Mammary epithelial cell (primary cell): ENCODE measurements at places on chromosomes 1 and 21. TPM values are rescaled to one million over a fixed set of nuclear protein-coding genes. Genes with fewer than 3 reads are reported as not detected.
A peak's percentile ranks its signal among the peaks of the same experiment; 100 is the strongest.

DNA sequence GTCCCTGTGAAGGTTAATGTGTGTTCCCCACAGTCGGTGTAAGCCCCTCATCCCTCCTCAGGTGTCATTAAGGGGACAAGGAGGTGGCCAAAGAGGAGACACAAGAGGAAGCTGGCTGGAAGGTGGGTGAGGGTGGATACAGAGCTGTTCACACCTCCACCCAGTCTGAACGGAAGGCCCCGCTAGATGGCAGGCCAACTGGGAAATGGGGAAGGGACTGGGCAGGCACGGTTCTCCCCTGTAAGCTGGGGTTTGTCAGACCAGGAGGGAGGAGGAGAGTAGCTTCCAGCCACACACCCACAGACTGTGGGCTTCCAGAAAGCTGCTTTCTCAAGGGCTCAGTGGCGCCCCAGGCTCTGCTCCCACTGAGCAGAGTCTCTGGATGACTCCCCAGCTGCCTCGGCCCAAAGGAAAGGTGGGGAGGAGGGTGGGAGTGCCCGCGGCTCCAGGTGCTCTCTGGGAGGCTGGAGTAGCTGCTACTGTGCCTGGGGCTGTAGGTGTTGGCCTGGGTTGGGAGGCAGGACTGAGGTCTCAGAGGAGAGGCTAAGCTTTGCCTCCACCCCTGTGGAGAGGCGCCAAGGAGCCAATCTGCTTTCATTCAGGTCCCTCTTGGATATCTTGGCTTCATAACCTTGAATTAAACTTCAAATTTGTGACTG is 41.2 kb downstream of the PCP4 start:
- DNase-seq, result no peak

DNA sequence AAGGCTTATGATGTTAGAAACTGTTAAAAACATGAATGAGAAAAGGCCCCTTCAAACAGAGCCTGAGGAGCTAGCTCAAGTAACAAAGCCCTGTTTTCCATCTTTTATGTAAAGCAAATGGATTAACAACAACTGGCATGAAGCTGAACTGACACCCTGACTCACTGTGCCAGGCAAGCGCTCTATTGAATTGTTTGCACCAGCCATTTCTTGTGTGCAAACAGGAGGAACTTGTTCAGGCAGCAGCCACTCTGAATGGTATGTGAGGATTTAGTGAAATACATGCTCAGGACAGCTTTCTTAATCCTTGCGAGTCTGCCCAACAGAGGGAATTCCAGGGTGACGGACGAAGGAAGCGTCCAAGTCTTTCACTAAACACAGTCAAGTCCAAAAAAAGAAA is 291.1 kb upstream of the ADGRL2 start:
- peak; percentile 73 for DNase-seq

The MYCL gene
- total RNA-seq, result 3.1 and 5.6 TPM in 2 replicates

The FCRL6 gene
- total RNA-seq, result not detected in 2 replicates

The SCCPDH gene
- 9.7 TPM for total RNA-seq
